Hypothalamus (tissue), 51 donors: ENCODE measurements at places on chromosomes 1 and 21.

DNA sequence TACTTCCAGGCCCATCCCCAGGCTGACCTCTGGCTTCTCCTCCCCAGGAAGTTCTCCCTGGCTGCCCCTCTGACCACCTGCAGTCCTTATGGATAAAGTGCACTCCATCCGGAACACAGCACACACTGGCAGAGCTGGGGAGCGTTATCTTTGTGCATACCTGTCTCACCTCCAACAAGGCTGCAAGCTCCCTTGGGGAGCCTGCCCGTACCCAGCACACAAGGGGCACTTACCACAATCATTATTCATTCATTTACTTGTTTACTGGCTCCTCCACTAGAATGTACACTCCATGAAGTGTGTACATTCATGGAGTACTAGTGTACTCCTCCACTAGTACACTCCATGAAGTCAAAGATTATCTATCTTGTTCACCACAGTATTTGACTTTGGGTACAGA lies 30.3 kb downstream of the GLIS1 start:
- DNase-seq: no peak

DNA sequence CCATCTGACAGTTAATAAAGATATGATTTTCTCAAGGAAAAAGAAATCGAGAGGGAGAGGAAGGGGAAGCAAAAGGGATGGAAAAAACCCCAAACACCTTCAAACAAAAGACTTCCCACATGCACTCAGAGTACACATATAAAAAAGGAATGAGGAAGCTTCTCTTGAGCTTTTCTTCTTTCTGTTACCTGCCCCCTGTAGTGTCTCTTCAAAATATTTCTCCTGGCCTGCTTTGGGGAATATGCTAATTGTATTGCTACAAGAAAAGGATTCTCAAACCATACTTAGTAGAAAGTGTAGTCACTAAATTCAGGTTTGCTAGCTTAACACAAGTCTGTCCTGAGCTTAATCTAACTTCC lies 58.7 kb downstream of the KIF14 start:
- no peak for DNase-seq

GRCh38 chr1:217135987-217136894 lies 413.0 kb upstream of the ESRRG start:
- no peak for DNase-seq

GRCh38 chr1:46580140-46580903 lies 23.7 kb downstream of the MKNK1 start:
- no peak for DNase-seq

GRCh38 chr1:31228986-31229385 lies 10.7 kb downstream of the NKAIN1 start:
- no peak for DNase-seq

- DNase-seq: no peak
These were observed 2.4 kb downstream of the SSBP3 start for GRCh38 chr1:54403808-54404261.

DNA sequence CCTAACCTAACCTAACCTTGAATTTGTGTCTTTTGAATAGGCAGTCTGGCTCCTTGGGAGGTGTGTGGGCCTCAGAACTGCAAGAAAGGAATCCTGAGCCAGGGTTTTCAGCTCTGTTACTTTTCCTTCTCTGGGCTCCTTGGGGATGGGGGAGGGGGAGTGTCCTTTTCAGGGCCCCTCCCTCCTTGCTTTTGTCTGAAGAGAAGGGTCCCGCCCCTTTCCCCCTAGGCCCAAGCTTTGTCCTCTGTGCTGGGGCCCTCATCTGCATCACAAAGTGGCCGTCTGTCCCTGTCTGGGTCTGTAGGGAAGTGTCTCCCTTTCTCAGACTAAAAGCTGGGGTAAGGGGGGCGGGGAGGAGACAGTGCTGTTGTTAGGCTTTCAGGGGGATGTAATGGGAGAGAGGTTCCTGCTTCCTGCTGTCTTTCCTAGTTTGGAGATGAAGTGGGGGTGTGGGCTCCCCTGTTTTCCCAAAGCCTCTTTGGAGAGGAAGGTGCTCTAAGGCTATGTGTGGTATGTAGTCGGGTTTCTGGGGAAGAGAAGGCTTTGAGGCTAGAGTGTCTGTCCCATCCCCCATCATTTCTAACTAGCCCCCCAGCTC lies 3.1 kb downstream of the AGO1 start:
- no peak for DNase-seq

DNA sequence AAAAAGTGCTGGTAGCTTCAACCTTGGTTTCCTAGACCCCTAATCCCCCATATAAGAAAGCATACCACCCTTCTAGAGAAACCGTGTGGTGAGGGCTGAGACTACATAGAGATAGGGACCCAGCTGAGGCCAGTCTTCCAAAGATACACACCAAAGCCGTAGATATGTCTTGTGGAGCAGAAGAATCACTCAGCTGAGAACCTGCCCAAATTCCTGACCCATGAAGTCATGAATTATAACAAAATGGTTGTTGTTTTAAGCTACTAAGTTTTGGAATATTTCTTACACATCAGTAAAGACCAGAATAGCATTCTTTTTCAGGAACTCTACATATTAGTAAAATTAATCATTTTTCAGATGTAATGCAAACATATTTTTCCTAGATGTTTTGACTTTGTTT lies 3.3 kb upstream of the SNRPE start:
- DNase-seq: no peak

GRCh38 chr21:15741510-15741909 lies 11.7 kb downstream of the USP25 start:
- DNase-seq: no peak

- DNase-seq: no peak
These were observed 15.8 kb downstream of the PROK1 start for GRCh38 chr1:110466646-110467280.

GRCh38 chr1:156852418-156852874 lies 6.5 kb downstream of the INSRR start:
- no peak for DNase-seq

- DNase-seq: no peak
These were observed 5.6 kb upstream of the RPTN start for GRCh38 chr1:152164517-152165136.

DNA sequence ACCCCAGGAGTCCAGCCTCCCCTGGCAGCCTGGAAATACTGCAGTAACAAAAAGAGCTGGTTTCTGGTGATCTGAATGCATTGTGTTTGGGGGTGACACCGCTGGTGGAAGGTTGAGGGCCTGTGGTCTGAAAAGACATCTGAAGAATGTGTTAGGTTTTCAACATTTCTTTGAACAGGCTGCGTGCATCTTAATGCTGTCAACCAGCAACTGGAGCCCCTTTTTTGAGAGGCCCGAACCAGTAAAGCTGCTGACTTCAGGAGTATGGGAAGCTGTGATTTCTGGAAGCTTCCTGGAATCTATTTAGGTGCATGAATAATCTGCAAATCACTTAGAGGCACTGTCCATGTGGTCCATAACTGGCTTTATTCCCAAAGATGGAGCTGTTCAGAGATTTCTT lies 17.0 kb downstream of the ATP5PO start:
- no peak for DNase-seq

DNA sequence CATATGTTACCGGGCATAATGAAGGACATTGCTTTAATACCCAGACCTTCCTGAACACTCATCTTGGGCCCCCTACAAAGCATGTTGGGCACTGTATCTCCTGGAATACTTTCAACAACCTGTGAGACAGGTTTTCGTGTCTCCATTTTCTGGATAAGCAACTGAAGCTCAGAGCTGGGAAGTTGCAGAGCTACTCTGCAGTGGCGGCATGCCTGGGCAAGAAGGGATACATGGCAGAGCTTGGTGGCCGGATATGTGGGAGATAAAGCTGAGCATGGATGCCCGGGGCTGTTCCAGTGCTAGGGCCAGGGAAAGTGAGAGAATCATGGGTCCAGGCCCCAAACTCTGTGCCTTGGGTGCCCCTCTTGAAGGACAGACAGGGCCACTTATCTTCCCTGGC lies 71.6 kb upstream of the KCND3 start:
- no peak for DNase-seq

GRCh38 chr1:76257823-76258222 lies 183.3 kb downstream of the ST6GALNAC3 start:
- DNase-seq: no peak
